ENCODE measurements at places on chromosomes 16 and 17.

DNA sequence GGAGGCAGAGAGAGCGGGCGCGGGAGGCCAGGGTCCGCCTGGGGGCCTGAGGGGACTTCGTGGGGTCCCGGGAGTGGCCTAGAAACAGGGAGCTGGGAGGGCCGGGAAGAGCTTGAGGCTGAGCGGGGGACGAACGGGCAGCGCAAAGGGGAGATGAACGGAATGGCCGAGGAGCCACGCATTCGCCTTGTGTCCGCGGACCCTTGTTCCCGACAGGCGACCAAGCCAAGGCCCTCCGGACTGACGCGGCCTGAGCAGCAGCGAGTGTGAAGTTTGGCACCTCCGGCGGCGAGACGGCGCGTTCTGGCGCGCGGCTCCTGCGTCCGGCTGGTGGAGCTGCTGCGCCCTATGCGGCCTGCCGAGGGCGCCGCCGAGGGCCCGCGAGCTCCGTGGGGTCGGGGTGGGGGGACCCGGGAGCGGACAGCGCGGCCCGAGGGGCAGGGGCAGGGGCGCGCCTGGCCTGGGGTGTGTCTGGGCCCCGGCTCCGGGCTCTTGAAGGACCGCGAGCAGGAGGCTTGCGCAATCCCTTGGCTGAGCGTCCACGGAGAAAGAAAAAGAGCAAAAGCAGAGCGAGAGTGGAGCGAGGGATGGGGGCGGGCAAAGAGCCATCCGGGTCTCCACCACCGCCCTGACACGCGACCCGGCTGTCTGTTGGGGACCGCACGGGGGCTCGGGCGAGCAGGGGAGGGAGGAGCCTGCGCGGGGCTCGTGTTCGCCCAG, 1.2 kb upstream of the CBX4 start:
- DNase-seq = peak; percentile 48

GRCh38 chr17:43170140-43170765, 761 bp upstream of the NBR1 start:
- DNase-seq = peak; percentile 97

DNA sequence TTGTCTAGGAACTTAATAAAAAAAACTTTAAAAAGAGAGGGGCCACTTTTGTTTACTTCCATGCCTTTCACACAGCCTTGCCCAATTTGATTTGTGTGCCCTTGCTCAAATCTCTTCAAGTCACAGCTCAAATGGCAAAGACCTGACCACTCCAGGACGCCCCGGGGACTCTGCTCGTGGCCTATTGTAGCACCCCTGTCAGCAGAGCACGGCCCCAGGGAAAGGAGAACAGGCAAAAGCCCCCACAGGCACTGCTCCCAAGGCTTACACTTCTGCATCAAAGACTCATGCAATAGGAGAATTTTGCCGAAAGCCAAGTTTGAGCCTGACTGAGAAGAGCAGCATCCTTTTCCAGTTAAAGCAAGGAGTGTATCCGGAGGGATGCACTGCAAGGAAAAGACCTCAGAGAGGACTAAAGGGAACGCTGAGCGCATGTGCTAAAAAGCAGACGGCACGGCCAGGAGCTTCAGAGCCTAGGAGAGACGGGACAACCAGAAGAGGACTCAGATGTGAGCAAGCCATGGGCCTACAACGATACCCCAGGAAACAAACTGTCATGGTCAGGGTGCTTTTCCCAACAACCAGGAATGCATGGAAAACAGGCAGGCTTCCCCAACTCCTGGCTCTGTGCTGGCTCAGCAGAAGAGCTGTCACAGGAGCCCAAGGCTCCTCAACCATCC, 8.2 kb downstream of the CREBBP start:
- no peak for DNase-seq

DNA sequence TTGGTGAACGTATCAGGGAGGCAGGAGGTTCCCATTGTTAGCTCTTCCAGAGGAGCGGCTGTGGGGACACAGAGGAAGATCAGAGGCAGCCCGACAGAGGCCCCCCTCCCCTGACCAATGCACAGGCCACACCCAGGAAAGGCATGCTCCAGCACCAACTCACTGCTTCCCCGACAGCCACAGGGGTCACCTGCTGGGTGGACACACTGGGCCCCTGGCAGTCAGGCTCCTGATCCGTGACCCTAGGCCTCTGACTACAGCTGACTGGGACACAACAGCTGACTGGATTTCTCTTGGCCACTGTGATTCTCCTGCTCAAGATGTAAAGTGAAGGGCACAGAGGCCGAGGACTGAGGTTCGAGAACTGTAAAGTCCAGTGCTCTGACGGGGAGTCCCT, 63.5 kb downstream of the IL21R start:
- DNase-seq = no peak

- no peak for DNase-seq
These were observed 579.6 kb upstream of the CDH5 start for GRCh38 chr16:65786916-65787315.

DNA sequence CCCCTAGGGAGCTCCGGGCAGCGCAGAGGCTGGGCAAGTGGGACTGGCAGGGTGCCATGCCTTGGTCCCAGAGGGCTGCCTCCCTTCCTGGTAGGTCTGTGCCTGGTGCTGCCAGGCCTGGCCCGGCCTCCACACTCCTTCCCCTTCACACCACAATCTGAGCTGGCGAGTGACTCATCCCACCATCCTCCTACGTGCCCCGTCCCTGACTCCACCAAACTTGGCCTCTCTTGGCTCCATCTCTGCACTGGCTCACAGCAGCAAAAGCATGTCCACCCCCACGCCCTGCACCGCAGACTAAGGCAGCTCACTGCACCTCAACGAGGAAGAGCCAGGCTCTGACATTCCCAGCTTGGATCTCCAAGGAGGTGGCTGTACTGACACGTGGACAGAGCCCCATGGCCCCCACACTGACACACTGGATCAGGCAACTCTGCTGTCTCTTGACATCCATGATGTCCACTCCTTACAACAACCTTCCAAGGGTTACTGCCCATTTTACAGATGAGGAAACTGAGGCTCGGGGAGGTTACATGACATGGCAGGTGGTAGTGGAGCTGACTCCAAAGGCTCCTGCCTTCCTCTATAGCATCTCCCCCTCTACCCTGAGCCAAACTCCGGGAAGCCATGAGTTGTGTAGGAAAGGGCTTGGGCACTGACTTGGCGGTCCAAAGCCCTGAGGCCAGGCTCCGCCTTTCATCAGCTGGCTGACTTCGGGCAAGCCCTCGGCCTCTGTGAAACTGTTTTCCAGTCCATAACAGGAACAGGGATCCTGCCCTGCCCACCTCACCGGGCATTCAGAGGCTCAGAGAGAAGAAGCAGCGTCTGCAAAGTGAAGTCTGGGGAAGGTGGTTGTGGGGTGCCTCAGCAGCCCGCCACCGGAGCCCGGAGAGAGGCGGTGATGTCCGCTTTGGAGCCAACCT, 20.1 kb upstream of the KRT19 start:
- peak; percentile 77 for DNase-seq

DNA sequence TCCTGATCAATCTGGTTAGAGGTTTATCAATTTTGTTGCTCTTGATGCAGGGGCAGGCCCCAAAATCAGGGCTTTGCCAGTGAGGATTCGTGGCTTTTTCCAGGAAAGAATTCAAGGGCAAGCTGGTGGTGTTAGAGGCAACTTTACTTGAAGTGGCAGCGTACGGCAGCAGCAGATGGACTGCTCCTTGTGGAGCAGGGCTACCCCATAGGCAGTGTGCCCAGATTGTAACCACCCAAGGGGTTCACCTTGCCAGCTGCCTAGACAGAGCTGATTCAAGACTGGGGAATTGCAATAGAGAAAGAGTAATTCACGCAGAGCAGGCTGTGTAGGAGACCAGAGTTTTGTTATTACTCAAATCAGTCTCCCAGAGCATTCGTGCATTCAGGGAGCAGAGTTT, 16.7 kb downstream of the DRC7 start:
- DNase-seq = no peak

GRCh38 chr17:9240659-9241370, 219.5 kb downstream of the NTN1 start:
- DNase-seq = no peak

GRCh38 chr16:35510701-35511100, 2051.3 kb downstream of the TP53TG3F start:
- DNase-seq = no peak

- DNase-seq = no peak
These were observed 134.2 kb downstream of the CMIP start for GRCh38 chr16:81578636-81579413.

GRCh38 chr16:68524069-68524820, 14.8 kb upstream of the ZFP90 start:
- no peak for DNase-seq

DNA sequence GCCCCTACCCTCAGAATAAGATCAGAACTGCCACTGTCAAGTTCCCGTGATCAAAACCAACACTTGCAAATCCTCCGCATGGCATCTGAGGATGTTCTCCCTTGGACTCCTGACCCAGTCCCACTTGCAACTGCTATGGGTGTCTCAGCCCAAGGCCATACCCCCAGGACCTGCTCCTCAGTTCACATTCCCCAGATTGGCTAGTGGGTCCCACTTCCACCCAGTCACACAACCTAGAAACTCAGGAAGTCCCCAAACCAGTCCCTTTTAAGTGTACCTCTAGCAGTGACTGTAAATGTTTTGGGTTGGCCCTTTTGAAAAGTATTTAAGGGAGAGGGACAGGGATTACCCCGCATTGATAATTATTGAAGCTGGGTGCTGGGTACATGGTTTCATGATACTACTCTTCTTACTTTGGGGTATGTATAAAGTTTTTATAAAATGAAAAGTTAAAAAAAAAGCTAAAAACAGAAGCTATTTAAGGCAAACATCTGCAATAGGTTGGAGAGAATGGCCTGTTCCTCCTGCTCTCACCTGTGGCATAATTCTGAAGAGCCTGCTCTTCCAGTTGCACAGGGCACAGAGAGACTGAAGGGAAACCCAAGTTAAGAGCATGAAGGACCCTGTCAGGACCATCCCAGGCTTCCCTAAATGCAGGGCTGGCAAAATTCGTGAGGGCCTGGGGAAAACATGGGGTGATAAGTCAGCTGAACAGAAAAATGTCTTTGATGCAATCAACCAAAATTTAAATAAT, 42.5 kb downstream of the ERN1 start:
- no peak for DNase-seq

GRCh38 chr16:337975-338575, 14.4 kb downstream of the AXIN1 start:
- DNase-seq = peak; percentile 56

GRCh38 chr17:82600731-82601446, 47.4 kb downstream of the WDR45B start:
- no peak for DNase-seq

DNA sequence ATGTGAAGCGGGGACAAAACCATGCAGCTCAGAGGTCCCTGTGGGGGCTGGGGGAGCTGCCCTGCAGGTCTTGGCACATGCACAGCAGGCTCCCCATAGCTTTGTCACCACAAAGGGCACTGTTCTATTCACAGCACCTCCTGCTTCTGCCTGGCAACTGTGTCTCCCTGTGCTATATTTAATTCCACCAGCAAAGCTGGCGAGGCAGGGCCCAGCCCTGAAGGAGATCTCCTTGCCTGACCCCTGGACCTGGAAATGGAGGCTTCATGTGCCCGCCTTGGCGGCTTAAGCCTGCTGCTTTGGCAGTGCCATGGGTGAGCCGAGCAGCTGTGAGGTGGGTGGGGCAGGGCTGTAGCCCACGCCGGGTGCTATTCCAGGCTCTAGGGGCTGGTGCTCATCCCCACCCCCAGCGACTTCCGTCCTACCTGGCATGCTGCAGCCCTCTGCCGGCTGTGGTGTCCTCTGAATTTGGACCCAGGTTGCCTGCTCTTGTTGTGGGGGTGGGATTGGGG, 6.8 kb downstream of the LDHD start:
- no peak for DNase-seq

DNA sequence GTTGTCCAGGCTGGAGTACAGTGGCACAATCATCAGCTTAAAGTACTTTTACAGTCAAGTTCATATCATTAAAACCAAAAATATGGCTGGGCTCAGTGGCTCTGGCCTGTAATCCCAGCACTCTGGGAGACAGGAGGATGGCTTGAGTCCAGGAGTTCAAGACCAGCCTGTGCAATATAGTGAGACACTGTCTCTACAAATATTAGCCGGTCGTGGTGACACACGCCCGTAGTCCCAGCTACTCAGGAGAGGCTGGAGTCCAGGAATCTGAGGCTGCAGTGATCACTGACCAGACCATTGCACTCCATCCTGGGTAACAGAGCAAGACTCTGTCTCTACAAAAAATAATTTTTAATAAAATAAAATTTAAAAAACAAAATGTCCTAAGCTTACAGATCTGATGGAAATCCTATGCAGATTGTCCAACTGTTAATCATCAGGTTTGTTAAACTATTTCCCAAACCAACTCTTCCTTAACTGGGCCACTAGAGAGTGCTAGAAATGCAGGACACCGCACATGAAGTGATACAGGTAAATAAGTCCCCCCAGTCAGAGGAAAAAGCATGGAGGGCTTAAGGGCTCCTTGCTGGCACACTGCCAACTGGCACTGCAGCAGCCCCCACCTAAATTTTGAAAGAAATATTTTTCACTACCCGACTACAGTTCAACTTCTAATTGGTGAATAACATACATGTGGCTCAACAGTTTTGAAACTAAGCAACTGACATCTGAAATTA, 2.8 kb downstream of the USP22 start:
- DNase-seq = peak; percentile 59

GRCh38 chr16:11877374-11877773, 26.0 kb upstream of the RSL1D1 start:
- no peak for DNase-seq

GRCh38 chr16:89619840-89620239, 6.4 kb downstream of the DPEP1 start:
- DNase-seq = no peak

DNA sequence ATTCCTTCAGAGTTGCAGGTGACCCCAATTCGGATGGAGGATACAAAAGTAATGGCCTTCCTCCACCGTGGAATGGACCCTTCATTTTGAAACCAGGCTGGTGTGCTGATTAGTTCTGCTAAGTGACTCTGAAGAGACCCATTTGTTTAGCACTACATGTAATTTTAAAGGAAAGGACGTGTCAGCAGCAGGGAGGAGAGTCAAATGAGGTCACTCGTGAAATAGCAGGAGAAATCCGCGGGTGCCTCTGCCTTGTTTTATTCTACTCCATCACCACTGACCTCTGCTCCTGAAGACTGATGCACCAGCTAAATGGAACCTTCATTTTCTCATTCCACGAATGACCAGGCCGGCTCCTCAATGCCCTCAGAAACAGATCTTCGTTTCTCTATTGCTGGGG, 589.2 kb downstream of the CDH11 start:
- DNase-seq = no peak

DNA sequence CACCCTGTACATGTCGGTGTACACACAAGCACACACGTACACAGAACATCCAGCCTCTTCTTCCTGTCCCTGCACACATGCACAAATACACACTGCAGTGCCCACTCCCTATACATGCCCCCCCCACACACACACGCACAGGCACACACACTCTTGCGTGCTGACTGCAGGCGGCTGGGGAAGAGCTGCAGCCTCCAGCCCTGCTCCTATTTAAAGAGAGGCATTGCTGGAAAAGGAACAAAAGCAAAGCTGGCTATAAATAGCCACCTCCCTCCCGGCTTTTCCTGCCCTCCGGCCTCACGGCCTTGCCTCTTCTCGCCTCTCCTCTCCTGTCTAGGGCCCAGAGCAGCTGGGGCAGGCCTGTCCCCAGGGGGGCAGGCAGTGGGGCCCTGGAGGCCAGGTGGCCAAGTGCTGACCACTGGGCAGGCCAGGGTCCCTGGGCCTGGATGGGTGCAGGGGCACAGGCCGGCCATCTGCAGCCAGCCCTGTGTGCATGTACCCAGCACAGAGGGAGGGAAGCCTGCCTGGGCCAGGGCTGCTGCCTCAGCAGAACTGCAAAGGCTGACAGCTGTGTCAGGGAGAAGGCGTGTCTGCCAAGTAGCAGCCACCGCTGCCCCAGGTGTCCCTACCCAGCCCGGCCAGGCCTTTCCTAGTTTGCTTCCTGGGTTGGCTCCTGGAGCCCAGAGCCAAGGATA, 25.4 kb downstream of the RTN4RL1 start:
- no peak for DNase-seq

Measured in inflammatory macrophage treated with lipopolysaccharide for 4 hours (primary cell).